Kidney (tissue), 22 donors: ENCODE measurements at places on chromosomes 1 and 21. TPM values are rescaled to one million over a fixed set of nuclear protein-coding genes. Genes with fewer than 3 reads are reported as not detected.

The LRRIQ3 gene
- 2.4 TPM for polyA plus RNA-seq

The KRTAP21-2 gene
- polyA plus RNA-seq: not detected

The ZNF124 gene
- 2.5 TPM for polyA plus RNA-seq

The GRHL3 gene
- 0.32 TPM for polyA plus RNA-seq

The CSMD2 gene
- not detected for polyA plus RNA-seq

DNA sequence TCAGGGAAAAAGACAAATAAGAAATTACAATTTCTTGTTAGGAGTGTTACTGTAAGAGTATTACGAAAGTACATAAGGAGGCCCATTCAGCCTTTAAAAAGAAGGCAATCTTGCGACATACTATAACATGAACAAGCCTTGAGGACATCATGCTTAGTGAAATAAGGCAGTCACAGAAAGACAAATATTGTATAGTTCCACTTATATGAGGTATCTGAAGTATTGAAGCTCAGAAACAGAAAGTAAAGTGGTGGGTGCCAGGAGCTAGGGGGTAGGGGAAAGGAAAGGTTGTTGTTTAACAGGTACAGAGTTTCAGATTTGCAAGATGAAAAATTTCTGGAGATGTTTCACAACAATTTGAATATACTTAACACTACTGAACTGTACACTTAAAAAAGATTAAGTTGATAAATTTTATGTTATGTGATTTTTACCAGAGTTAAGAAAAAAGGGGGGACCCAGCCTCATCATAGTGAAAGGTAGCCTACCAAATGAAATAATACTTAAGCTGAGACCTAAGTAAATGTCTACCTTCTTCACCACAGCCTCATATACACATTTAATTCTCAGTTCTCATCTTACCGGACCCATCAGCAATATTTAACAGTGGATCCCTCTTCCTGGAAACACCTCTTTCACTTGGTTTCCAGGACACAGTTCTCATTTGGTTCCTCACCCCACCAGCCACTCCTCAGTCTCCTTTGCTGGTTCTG, 19.5 kb downstream of the USP24 start:
- DNase-seq: no peak
- H3K36me3 ChIP-seq: no peaks in the 10 kb centered on the region

- no peaks in the 10 kb centered on the region for H3K36me3 ChIP-seq
- no peaks in the 10 kb centered on the region for H3K4me1 ChIP-seq
- no peak overlapping the region for H3K4me3 ChIP-seq
These were observed 87.1 kb downstream of the NDUFS5 start for GRCh38 chr1:39113109-39113743.

GRCh38 chr1:223334156-223334555, 29.8 kb downstream of the SUSD4 start:
- H3K27ac ChIP-seq: no peak overlapping the region
- H3K27me3 ChIP-seq: no peaks in the 10 kb centered on the region
- peaks cover 10% of the 10 kb centered on the region for H3K4me1 ChIP-seq
- no peak overlapping the region for H3K4me3 ChIP-seq

GRCh38 chr21:31753949-31754707, 22.2 kb upstream of the SCAF4 start:
- H3K27me3 ChIP-seq: no peaks in the 10 kb centered on the region
- H3K36me3 ChIP-seq: no peaks in the 10 kb centered on the region
- no peak overlapping the region for H3K27ac ChIP-seq
- no peak overlapping the region for H3K4me3 ChIP-seq
- no peak for DNase-seq
- H3K4me1 ChIP-seq: no peaks in the 10 kb centered on the region

DNA sequence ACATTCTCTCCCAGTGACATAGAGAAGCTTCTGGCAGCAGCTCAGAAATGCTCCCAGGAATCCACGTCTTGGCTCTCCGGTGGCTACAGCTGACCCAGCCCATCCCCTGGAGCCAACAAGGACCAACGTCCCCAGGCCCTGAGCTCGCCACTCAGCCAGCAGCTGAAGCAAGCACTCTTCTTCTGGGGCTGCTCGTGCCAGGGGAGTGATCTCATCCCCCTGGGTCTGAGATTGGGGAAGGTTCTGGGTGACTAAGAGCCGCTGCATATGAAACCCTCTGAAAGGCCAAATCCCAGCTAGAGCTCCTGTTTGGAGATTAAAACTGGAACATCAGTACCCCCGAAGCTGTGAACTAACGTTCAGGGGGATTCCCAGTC, 487.9 kb downstream of the NPHP4 start:
- no peaks in the 10 kb centered on the region for H3K27me3 ChIP-seq
- H3K27ac ChIP-seq: no peak overlapping the region
- H3K4me1 ChIP-seq: no peaks in the 10 kb centered on the region
- no peak for DNase-seq
- no peaks in the 10 kb centered on the region for H3K36me3 ChIP-seq

DNA sequence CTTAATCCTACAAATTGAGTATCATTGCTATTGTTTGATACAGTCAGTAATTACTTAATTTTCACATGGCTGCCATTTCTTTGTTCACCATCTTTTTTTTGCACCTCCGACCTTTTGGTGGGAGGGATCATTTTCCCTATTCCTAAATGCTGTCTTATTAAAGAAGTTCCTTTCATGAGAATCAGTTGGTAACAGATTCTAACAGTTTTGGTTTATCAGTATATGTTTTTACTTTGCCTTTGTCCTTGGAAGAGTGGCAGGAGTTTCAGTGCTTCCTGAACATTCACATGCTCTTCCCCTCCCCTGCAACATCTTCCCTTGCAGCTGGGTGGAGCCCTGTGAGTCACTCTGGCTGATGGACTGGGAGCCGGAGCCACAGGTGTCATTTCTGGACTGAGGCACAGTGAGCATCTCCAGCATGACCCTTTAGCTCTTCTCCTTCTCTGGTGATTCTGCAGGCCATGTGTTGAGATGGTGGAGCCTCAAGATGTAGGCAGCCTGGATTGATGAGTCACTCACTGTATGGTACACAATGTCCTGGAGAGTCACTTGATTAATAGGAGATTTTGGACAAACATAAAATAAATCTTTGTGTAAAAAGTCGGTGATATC, 217.7 kb downstream of the URB2 start:
- no peak overlapping the region for H3K27ac ChIP-seq
- H3K36me3 ChIP-seq: no peaks in the 10 kb centered on the region
- no peak for DNase-seq
- no peak overlapping the region for H3K4me3 ChIP-seq
- H3K27me3 ChIP-seq: no peaks in the 10 kb centered on the region

DNA sequence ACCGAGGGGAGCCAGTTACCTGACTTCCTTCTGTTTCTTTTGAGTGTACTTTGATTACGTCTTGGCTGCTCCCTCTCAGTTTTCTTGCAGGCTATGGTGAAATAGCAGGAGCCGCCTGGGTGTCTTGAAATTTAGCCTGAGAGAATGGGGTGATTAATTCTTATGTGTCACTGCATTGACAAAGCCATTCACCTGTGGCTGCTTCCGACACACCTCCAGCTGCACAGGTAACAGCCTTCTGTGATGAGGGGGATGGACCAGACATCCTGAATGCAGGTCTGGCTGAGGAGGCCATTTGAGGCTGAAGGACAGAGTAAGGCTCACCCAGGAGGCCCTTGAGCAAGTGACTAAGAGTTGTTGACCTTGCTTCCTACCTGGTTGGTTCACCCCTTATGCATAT, 16.5 kb downstream of the CACNA1E start:
- H3K27me3 ChIP-seq: no peaks in the 10 kb centered on the region
- no peaks in the 10 kb centered on the region for H3K36me3 ChIP-seq
- no peak overlapping the region for H3K27ac ChIP-seq
- no peak for DNase-seq
- H3K4me3 ChIP-seq: no peak overlapping the region

- H3K27me3 ChIP-seq: no peaks in the 10 kb centered on the region
- H3K27ac ChIP-seq: peak overlapping the region; percentile 48
- H3K4me3 ChIP-seq: no peak overlapping the region
- peaks cover 14% of the 10 kb centered on the region for H3K4me1 ChIP-seq
- H3K36me3 ChIP-seq: peaks cover 60% of the 10 kb centered on the region
These were observed 16.4 kb downstream of the ETS2 start for GRCh38 chr21:38821959-38822682.

- no peak overlapping the region for H3K4me3 ChIP-seq
- H3K36me3 ChIP-seq: no peaks in the 10 kb centered on the region
- DNase-seq: no peak
- H3K4me1 ChIP-seq: peaks cover 7% of the 10 kb centered on the region
- H3K27ac ChIP-seq: no peak overlapping the region
These were observed 64.4 kb upstream of the TIAM1 start for GRCh38 chr21:31408301-31409088.

GRCh38 chr1:113166473-113166872, 93.5 kb downstream of the LRIG2 start:
- H3K27me3 ChIP-seq: no peaks in the 10 kb centered on the region
- peaks cover 5% of the 10 kb centered on the region for H3K4me1 ChIP-seq
- no peaks in the 10 kb centered on the region for H3K36me3 ChIP-seq
- no peak overlapping the region for H3K27ac ChIP-seq

- H3K27ac ChIP-seq: no peak overlapping the region
- peaks cover 3% of the 10 kb centered on the region for H3K36me3 ChIP-seq
- no peaks in the 10 kb centered on the region for H3K4me1 ChIP-seq
- DNase-seq: no peak
- H3K4me3 ChIP-seq: no peak overlapping the region
These were observed 34.0 kb upstream of the HSD17B7 start for GRCh38 chr1:162756523-162756922.

DNA sequence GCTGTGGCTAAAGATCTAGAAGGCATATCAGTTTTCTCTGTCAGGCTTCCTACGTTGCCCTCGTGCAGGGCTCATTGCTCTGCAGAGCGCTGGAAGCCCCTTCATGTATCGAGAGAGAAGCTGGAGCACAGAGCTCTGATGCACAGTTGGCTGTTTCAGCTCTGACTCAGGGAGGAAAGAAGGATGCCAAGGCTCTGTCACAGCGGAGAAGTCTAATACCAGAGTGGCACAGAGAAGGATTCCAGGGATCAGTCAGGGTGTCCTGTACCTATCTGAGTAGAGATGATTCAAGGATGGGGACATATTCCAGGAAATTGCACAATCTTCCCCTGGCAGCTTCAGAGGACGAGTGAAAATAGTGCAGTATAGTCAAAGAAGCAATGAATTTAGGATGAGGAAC, 179.2 kb upstream of the FMN2 start:
- no peaks in the 10 kb centered on the region for H3K27me3 ChIP-seq
- DNase-seq: no peak
- H3K27ac ChIP-seq: no peak overlapping the region

DNA sequence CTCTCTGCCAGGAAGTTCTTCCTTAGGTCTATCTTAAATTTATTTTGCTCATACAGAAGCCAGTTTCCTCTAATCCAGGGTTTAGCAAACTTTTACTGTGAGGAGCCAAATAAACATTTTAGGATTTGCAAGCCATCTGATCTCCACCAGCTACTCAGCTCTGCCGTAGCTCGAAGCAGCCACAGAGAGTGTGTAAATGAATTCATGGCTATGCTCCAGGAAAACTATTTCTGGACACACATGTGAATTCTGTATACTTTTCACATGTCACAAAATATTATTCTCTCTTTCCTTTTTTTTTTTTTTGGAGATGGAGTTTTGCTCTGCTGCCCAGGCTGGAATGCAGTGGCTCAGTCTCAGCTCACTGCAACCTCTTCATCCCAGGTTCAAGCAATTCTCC, 13.4 kb upstream of the AGTRAP start:
- no peaks in the 10 kb centered on the region for H3K27me3 ChIP-seq
- H3K4me1 ChIP-seq: no peaks in the 10 kb centered on the region
- no peak for DNase-seq
- no peak overlapping the region for H3K27ac ChIP-seq

GRCh38 chr1:225654277-225654597, 1.3 kb upstream of the ENAH start:
- H3K27me3 ChIP-seq: no peaks in the 10 kb centered on the region
- no peak overlapping the region for H3K4me3 ChIP-seq
- DNase-seq: no peak
- H3K27ac ChIP-seq: peak overlapping the region; percentile 92
- no peaks in the 10 kb centered on the region for H3K4me1 ChIP-seq
- no peaks in the 10 kb centered on the region for H3K36me3 ChIP-seq

- H3K27me3 ChIP-seq: no peaks in the 10 kb centered on the region
- DNase-seq: no peak
- H3K4me1 ChIP-seq: no peaks in the 10 kb centered on the region
- H3K27ac ChIP-seq: no peak overlapping the region
- no peak overlapping the region for H3K4me3 ChIP-seq
These were observed 30.7 kb downstream of the JAK1 start for GRCh38 chr1:64935551-64936155.

GRCh38 chr21:16002874-16003466, 273.2 kb downstream of the USP25 start:
- no peak for DNase-seq
- no peaks in the 10 kb centered on the region for H3K36me3 ChIP-seq
- H3K4me3 ChIP-seq: no peak overlapping the region
- no peaks in the 10 kb centered on the region for H3K4me1 ChIP-seq
- no peak overlapping the region for H3K27ac ChIP-seq
- no peaks in the 10 kb centered on the region for H3K27me3 ChIP-seq

GRCh38 chr1:32247983-32248889, 1.2 kb downstream of the FAM167B start:
- peak; percentile 90 for DNase-seq
- no peaks in the 10 kb centered on the region for H3K27me3 ChIP-seq
- peak overlapping the region; percentile 44 for H3K4me3 ChIP-seq
- peak overlapping the region; percentile 89 for H3K27ac ChIP-seq

DNA sequence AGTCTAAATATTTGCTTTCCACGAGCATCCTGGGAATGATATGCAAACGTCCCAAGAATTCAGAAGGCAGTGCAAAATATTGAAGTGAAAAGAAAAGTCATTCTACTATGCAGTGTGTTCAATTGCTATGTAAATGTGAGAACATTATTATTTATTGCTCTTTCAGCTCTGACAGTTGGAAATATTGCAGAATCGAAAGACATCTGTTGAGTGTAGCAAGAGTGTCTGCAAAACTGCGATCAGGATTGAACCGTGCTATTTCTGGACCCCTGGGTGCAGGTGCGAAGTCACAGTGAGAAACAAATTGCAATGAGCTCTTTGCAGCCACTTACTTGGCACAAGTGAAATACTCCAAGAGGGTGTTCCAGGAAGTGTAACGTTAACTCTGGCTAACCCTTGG, 566.4 kb downstream of the AJAP1 start:
- H3K36me3 ChIP-seq: no peaks in the 10 kb centered on the region
- no peaks in the 10 kb centered on the region for H3K27me3 ChIP-seq
- H3K4me3 ChIP-seq: no peak overlapping the region
- H3K27ac ChIP-seq: no peak overlapping the region
- no peak for DNase-seq
- H3K4me1 ChIP-seq: no peaks in the 10 kb centered on the region

DNA sequence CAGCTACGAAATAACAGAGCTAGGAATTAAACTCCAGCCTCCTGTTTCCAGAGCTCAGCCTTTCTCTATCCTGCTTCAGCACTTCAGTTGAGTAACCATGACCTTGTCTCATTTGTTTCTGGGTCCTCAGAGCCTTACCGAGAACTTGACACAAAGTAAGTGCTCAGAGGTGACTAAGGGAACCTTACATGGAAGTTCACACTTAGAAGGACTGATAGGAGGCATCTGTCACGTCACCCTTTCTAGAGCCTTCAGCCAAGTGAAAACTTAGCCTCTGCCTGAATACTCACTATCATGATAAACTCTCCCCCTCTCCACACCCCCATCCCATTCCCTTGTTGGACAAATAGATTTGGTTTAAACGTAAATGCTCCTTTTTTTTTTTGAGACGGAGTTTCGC, 9.8 kb upstream of the LUZP1 start:
- H3K4me1 ChIP-seq: peaks cover 11% of the 10 kb centered on the region
- H3K27me3 ChIP-seq: no peaks in the 10 kb centered on the region
- H3K27ac ChIP-seq: no peak overlapping the region
- H3K4me3 ChIP-seq: peak overlapping the region; percentile 79
- H3K36me3 ChIP-seq: no peaks in the 10 kb centered on the region
- DNase-seq: no peak
